ENCODE measurements at places on chromosomes 7 and 10. TPM values are rescaled to one million over a fixed set of nuclear protein-coding genes. Genes with fewer than 3 reads are reported as not detected.
A peak's percentile ranks its signal among the peaks of the same experiment; 100 is the strongest.

DNA sequence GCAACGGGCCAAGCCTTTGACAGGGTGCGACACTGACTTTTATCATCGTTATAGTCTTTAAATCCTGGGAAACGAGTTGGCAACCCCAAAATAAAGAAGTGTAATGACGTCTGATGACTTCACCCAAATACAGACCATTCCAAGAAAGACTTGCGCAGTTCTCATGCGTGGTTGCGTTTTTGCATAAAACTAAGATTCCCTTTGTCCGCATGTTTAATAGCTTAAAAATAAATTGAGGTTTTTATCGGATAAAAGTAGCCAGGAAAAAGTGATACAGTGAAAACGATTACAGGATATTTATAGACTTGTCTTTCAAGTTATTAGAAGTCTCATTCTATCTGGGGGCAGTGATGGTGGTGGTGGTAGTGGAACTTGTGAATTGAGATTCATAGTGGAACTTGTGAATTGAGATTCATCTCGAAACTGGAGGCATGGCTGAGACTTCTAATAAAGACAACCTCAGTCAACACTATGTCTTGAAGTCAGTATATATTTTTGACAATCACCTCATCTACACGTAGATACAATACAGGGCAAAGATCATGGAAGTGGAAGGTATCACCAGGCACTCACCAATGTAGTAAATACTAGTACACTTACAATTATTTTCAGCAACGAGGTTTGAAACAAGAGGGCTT, 1.2 kb upstream of the NAMPT start:
- no peak for DNase-seq

Gene CPA1
- total RNA-seq = not detected

- DNase-seq = peak; percentile 51
Observed at GRCh38 chr10:24209432-24209771, 464 bp downstream of the KIAA1217 start.

Gene CLRN3
- not detected for total RNA-seq

Gene HABP2
- 11.4 TPM for total RNA-seq

GRCh38 chr10:12201543-12201942, 5.6 kb downstream of the CDC123 start:
- DNase-seq = no peak

DNA sequence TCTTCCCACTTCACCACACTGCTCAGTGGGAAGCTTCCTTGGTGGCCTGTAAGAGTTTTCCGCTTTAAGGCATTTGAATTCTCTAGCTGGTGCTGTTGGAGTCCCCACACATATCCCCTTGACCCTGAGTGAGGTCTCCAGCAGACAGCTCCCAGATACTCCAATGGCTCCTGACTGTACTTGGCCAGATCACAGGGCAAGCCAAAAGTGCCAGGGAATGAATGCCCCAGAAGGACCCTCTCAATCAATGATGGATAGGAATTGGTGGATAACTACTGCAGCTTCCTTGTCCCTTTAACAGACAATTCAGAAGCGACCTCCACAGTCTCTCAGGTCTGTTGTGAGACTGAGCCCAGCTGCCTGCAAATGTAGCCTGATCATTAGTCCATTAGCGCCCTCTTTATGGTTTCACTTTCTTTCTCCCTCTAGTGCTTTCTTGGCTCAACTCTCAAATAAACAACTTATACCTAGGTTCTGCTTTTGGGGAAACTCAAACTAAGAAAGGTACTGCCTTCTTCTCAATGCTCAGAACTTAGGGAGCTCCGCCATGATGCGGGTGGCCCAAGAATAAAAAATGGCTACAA, 283.0 kb downstream of the TCF7L2 start:
- no peak for DNase-seq

Gene CSGALNACT2
- 17.2 TPM for total RNA-seq

Gene C10orf120
- total RNA-seq = not detected

DNA sequence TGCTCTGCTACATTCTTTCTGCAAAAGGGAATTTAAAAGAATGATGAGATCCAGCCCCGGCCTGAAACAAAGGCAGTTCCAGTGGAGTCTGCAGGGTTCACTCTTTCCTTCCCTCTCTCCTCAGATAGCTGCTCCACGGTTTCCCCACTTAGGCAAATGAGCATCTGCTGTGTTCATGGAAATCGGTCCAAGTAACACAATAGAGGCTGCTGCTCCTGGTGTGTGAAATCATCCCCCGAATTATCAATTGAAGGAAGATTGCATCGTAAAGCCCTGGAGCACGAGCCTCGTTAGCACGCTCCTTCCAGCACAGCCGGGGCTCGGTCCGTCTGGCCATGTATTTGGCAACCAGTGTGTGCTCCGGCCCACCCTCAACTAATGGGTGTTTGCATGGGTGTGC, 108.3 kb upstream of the DPP6 start:
- DNase-seq = peak; percentile 46
